ENCODE measurements at places on chromosomes 2 and 18. TPM values are rescaled to one million over a fixed set of nuclear protein-coding genes. Genes with fewer than 3 reads are reported as not detected.

DNA sequence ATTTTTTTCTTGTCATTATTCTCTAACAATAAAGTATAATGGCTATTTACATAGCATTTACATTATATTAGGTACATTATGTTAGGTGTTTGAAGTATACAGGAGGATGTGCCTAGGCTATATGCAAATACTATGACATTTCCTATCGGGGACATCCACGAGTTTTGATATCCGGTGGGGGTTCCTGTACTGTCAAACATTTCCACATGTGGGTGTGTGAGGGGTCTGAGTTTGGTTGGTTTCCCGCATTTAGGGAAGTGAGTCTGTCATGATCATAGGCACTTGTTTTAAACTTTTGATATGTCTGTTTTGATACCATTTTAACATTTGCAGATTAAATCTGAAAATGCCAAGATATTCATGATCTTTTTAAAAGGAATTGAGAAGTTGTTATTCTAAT, 76.0 kb downstream of the CEP192 start:
- DNase-seq, result no peak

DNA sequence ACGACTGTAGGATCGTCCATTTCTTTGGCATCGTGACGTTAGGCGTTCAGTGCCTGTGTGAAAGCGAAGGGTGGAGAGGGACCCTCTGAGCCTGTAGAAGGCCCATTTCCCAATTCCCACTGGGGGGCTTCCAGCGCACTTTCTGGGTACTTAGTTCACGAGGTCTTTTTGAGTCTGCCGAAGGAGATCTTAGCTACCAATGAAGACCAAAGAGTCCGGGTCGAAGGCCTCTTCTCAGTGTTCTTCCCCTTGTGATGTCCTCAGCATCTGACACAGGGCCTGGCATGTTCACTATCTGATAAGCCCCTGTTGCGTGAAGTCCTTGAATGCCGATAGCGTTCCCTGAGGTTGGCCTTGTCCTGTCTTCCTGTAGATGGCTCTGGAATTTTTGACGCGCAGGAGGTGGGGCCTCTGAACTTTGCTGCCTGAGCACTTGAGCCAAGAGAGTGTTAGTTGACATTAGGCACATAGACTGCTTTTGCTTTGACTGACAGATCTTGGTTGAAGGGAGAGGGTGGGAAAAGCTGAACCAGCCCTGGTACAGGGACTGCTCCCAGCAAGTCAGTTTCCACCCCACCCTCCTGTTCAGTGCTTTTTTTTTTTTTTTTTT, 52.8 kb downstream of the LDLRAD4 start:
- DNase-seq, result peak; percentile 59

LOXL3 gene
- total RNA-seq, result 2.6 TPM

SERPINB13 gene
- total RNA-seq, result not detected

PTPRN gene
- total RNA-seq, result not detected

SLC19A3 gene
- 1.2 TPM for total RNA-seq

GRCh38 chr2:217382794-217383193, 522.9 kb upstream of the TNP1 start:
- no peak for DNase-seq

DNA sequence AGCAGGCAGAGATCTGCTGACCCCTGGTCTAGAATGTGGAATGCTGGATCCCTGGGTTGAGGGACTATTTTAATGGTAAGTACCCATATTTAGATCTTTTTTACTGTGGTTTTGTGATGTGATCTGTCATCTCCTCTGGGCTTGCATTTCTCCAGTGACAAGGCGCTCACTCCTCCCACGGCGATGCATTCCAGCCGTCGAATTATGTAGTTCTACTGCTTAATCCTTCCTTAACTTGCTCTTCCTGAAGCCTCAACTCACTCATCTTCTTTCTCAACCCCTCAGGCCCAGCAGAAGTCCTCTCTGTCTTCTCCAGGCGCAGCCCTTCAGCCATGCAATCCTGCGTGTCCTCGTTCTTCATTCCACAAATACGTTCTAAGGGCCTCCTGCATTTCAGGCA, 51.2 kb downstream of the HPCAL1 start:
- DNase-seq, result no peak

- DNase-seq, result no peak
Measured at GRCh38 chr2:195051401-195051800, 605.6 kb upstream of the SLC39A10 start.

FEV gene
- total RNA-seq, result not detected

- DNase-seq, result no peak
Measured at GRCh38 chr2:132979339-132980093, 309.5 kb upstream of the LYPD1 start.

VSNL1 gene
- total RNA-seq, result 18.6 TPM

DNA sequence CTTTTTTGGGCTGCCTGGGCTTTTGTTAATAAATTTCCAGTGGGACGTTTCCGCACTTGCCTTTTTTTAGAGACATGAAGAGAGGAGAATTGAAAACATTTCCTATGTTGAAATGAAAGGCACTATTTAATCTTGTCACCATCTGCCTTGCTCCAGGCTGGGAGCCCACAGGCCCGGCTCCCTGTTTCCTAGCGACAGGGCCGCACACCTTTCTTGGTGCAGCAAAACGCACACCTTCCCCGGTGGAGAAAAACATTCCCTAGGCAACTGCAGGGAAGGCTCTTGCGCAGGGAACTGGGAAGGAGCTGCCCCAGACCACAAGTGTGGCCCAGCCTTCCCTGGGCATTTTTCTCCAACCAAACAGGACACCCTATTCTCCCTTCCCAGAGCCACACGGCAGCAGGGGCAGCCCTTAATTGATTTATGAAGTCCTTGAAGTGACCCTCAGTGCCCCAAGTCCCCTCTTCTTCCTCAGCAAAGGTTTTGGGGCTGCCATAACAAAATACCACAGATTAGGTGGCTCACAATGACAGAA, 132.9 kb upstream of the MSH6 start:
- no peak for DNase-seq

- no peak for DNase-seq
Measured at GRCh38 chr2:199220920-199221319, 236.8 kb downstream of the SATB2 start.

MTA3 gene
- 17.6 TPM for total RNA-seq

DNA sequence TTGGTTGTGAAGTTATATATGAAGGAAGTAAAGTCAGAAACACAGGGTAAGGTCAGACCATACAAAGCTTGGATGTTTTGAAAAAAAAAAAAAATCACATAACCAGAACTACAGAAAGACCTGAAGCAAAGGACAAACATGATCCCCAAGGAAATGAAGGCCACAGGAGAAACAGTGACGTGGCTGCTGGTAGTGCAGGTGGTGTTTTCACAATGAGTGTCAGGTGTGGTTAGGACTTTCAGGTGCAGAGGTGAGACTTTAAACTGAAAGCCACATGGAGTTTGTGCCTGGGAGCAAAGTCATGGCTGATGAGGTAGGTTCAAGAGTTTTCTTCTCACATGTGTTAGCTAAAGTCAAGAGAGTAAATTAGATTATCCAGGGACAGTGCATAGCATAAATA, 270.7 kb downstream of the PIEZO2 start:
- DNase-seq, result no peak

FOXI3 gene
- not detected for total RNA-seq

DNA sequence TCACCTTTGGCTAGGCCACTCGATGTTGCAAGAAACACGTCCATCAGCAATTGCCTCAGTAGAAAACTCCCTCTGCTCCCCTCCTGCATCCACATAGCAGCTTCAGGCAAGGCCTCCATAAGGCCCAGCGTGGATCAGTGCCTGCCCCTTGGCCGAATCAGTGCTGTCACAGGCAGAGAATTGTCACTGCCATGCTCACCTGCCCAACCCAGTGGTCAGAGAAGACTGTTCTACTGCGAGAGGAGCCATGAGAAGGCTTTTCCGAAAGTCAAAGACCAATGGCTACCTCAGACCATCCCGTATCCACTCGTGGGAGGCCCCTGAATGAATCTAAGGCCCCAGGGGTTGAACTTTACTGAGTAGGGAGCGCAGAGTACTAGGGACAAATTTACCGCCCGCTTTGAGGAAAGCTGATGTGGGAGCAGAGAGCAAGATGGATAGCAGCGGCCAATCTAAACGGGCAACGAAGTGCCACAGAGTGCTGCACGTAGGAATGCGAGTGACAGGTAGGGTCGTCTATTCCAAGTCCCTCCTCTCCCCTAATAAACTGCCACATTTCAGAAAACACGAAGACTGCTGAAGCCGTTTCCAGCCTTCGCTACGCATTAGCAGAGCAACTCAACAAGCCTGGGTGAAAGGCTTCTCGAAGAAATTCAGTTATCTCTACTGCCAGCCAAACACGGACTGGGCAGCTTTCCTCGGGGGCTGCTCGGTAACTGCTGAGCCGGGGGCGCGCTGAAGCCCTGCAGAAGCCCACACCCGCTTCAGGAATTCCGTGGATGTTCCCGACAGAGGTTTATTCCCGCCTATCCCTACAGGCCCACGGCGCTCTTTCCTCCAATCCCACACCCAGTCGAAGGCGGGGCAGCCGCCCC, 968 bp upstream of the RALBP1 start:
- DNase-seq, result no peak

DNA sequence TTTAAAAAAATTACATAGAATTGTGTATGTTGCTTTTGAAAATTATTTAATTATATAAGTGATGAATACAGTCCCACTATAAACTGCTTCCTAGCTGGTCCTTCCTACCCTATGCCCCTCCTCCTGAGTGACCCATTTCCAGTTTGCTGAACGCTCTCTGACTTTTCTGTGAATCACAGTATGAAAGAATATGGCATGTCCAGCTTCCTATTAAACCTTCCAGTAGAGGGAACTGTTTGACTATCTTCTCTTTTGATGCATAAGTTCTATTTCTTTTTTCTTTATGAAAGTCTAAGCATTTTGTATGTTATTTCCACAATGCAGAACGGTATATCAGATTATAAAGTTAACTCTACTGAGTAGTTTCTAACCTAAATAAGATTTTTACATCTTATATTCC, 41.3 kb downstream of the PSMG2 start:
- no peak for DNase-seq

ICA1L gene
- 6.9 TPM for total RNA-seq

- no peak for DNase-seq
Measured at GRCh38 chr18:62790871-62791772, 75.8 kb downstream of the PHLPP1 start.
